Stimulated activated CD8-positive, alpha-beta memory T cell treated with anti-CD3 and anti-CD28 coated beads, Interleukin-2, amount 100 ng/mL, for 48 hours (primary cell): ENCODE measurements at places on chromosomes 1 and 21.

- no peak for DNase-seq
Measured at GRCh38 chr21:14955936-14956520, 108.8 kb downstream of the NRIP1 start.

DNA sequence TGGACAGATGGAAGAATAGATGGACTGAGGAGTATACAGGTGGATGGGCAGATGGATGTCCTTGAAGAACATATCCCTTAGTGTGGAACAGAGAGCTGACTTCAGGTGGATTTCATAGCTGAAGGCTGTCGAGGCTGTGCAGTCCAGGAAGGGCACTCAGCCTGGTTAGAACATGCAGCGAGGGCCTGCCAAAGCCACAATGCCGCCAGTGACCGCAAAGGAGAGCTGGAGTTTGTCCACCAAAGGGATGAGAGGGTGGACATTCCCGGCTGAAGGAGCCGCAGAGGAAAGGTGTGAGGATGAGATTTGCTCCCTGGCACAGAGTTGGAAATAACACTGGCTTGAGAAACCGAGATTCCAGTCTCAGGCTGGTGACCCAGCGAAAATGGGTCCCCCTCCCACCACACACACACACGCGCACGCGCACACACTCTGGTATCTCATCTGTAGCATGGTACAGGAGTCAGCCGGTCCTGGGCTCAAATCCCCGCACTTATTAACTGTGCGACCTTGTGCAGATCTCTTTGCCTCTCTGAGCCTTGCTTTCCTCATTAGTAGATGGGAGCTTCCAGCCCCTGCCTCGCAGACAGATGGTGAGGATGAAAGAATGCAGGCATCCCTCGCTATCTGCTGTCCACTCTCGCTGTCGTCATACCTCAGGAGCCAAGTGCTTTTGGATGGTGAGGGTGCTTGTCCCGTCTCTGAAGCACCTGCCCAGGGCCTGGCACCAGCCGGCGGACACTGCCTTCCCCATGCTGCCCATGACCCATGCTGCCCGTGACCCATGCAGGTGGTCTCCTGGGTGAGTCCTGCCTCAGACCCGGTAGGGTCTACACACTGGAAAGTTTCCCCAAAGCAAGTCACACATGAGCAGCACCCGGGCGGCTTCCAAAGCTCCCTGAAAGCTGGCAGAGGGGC is 26.8 kb upstream of the EFHD2 start:
- no peak for DNase-seq

DNA sequence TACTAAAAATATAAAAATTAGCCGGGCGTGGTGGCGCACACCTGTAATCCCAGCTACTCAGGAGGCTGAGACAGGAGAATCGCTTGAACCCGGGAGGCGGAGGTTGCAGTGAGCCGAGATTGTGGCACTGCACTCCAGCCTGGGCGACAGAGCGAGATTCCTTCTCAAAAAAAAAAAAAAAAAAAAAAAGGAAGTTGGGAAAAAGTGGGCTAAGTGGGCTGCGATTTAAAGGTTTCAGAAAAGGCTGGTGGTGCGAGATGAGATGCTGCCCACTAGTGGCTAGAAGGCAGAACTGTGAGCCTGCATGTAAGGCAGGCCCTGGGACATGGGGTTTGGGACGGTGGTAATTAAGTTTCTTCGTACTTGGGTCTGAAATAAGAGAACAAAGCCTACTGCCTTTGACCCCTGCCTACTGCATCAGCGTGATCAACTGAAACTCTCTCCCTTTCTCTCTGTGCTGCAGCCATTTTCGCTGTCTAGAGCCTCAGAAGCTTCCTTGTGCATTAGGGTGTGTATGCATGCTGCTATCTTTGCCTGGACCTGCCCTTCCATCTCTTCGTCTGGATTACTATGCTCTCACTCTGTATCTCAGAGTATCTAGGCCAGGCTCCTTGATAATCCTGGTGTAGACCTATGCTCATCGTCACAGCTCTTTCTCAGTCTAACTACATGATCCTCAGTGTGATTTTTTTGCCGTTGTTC is 12.4 kb downstream of the FMOD start:
- peak; percentile 34 for DNase-seq

GRCh38 chr1:183244466-183244865 is 58.4 kb downstream of the LAMC2 start:
- DNase-seq: no peak

GRCh38 chr1:165634154-165634921 is 3.3 kb downstream of the MGST3 start:
- no peak for DNase-seq

- no peak for DNase-seq
Measured at GRCh38 chr1:147723691-147724323, 36.6 kb downstream of the GJA5 start.

GRCh38 chr1:67832737-67833601 is at the start of gene GNG12:
Gene GNG12, minus strand, starts transcription at chr1:67833467. Its CDS starts 125,781 bp downstream, at chr1:67707686.
- no peak for DNase-seq

DNA sequence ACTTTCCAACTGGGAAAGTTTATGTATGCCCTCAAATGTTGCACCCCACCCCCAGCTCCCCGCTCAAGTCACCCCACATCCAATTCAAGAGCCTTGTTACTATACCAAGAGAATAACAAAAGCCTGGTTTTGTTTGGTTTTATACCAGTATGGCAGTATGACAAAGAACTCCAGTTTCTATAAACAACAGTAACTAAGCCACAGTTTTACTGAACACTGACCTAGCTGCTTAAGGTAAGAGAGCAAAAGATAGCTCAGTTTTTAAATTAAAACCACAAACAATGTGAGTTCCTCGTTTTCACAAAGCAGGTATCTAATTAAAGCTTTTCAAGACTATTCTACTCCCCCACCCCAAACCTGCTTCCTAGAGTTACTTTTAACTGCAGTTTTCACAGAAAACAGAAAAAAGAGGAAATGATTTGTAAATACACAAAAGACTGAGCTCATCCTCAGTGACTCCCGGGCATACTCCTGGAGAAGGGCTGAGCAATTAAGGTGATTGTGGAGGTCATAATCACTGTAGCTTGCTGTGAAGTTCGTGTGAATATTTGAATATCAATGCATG is 59.3 kb upstream of the LHX8 start:
- no peak for DNase-seq

GRCh38 chr1:150931773-150932172 is 5.6 kb downstream of the SETDB1 start:
- no peak for DNase-seq

GRCh38 chr1:206547104-206547503 is 39.8 kb downstream of the RASSF5 start:
- no peak for DNase-seq

GRCh38 chr1:168598892-168599291 is 22.5 kb downstream of the XCL1 start:
- no peak for DNase-seq

DNA sequence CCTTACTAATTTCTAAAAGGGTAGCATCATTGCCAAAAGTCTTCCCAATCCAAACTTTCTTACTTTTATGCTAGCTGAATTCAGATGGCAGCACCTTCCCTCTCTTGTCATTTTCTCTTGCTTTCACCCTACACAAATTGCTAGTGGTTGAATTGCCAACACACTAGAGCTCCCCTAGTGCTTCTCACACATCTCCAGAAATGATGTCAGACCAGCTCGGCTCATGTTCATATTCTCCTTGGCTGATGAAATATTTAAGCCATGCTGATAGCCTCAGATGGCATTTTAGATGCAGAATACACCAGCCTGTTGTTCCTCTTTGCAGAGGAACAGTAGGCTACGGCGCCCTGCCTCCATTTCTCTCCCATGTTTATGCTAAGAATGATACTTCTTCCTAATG is 256.9 kb downstream of the PTBP2 start:
- no peak for DNase-seq

DNA sequence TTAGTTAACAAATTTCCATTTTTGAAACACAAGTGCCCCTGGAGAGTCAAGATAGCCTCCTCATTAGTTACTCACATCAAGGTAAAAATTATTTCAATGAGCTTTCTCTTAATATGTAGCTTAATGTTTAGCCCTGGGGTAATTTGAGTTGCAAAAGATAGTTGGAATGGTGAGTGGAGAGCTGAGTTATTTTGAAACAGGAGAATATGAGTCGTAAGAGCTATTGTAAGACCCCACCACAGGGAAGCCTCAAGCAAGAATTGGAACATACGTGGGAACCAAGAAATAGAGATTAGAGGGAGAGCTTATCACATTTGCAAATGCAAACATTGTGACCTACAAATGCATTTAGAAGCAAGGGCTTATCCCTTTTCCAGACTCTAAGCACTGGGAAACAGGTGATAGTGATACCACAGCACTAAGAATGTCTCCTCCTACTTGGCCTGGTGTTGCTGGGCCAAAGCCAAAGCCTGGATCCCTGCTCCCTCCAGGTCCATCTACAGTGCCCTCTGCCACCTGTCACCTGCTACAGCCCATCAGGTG is 635.1 kb downstream of the PTPRC start:
- DNase-seq: no peak

GRCh38 chr1:1120866-1121591 is 5.1 kb upstream of the C1orf159 start:
- DNase-seq: no peak

DNA sequence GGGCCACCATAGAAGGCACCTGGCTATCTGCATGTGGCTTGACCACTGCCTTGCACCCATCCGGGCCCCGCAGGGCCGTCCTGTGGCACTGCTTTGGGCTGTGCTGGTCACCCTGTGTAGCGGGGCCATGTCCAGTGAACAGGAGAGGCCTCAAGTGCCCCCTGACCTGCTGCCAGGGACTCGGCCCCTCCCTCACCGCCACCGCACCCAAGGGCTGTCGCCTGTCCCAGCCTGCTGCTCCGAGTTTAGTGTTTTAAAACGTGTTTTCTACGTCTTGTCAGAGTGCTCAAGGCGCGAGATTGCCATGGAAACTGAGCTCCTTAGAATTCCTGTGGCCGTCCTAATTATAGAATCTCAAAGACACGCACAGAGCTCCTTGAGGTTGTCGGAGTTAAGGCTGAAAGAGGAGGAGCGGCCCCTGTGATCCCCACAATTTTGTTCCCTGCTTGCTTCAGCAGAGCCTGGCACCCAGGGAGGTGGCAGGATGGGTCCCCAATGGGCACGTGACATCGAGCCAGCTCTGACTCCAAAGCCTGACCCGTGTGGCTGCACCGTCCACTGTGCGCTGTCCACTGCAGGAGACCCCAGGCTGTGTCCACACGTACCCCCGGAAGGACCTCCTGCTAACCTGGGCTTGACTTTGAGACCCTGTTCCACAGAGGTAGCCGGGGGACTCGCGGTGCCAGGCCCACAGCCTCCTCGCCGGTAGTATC is 66.2 kb downstream of the FAAP20 start:
- DNase-seq: no peak

GRCh38 chr1:43315481-43315880 is 14.7 kb downstream of the TIE1 start:
- DNase-seq: no peak

GRCh38 chr1:185229981-185230380 is 73.0 kb downstream of the SWT1 start:
- no peak for DNase-seq

DNA sequence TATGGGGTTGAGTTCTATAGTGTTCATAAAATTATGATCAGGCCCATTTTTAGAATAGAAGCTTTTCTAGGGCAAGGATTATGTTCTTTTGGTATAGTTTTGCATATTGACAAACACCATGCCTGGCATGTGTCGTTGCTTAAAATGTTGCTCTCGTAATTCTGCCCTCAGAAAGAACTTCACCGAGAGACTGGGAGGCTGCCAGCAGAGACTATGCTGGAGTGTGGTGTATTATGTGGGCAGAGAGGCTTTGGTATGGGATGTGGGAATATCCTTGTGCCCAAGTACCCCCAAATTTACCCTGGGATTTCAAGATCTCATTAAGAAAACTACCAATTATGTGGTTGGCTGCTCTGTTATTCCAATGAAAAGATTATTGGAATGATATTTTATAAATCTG is 27.9 kb downstream of the PGM1 start:
- DNase-seq: no peak

GRCh38 chr1:59635097-59635496 is 179.7 kb upstream of the HOOK1 start:
- no peak for DNase-seq

GRCh38 chr21:42969193-42969600 is 5.2 kb upstream of the PKNOX1 start:
- DNase-seq: no peak

GRCh38 chr1:80540149-80540548 is 1260.6 kb upstream of the ADGRL2 start:
- no peak for DNase-seq

GRCh38 chr1:208007319-208007937 is 96.5 kb upstream of the CD34 start:
- no peak for DNase-seq

DNA sequence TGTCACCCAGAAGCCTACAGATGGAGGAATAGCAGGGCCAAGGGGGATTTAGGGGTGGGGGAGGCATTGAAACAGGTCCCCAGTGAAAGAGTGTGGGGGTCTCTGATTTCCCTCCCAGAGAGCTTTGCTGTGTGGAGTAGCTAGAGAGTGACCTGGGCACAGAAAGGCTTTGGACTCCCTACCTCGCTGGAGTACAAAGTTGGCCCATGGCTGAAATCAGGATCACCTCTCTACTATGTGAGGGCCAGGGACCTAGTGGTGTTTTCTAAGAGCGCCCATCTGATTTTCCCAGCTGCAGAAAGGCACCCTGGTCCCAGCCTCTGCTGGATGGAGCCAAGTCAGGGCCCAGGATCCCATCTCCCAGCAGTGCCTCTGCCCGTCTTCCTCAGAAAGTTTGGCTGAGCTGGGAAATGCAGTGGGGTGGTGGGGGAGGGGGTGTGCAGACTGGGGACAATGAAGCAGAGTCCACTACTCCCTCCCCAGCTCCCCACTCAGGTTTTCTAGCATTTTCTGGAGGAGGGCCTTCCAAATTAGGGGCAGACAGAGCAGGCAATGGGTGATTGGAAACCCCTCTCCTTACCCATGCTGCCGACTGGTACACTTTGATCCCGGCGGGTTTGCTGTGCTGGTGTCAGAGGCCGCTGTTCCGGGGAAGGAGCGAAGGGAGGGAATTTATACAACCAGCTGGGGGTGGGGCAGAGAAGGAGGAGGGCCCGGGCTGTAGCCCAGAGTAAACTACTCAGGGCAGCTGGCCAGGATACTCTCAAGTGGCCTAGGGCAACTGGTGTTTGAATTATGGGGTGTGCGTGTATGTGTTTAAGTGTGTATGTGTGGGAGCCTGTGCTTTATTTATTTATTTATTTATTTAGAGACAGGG is at the start of gene SELENBP1:
TSS of gene SELENBP1 (minus strand) at position 648 of the 877 bp plus-strand sequence. CDS start at position 584, 64 bp downstream.
- no peak for DNase-seq

- no peak for DNase-seq
Measured at GRCh38 chr1:29993950-29994349, 729.4 kb downstream of the MATN1 start.

- no peak for DNase-seq
Measured at GRCh38 chr1:23567629-23567995, 8.3 kb upstream of the ID3 start.

GRCh38 chr1:25543425-25544242 is at the start of gene LDLRAP1:
Gene LDLRAP1, plus strand, starts transcription at chr1:25543606. Its CDS starts 93 bp downstream, at chr1:25543699.
- DNase-seq: peak; percentile 57

GRCh38 chr1:199226163-199226562 is 587.3 kb downstream of the PTPRC start:
- DNase-seq: no peak

DNA sequence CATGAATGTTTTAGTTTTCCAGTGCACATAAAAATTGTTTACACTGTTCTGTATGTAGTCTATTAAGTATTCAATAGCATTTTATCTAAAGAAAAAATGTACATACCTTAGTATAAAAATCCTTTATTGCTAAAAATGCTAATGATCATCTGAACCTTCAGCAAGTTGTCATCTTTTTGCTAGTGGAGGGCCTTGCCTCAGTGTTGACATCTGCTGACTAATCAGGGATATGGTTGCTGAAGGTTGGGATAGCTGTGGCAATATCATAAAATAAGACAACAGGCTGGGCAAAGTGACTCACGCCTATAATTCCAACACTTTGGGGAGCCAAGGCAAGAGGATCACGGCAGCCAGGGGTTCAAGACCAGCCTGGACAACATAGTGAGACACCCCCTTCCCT is 9.0 kb downstream of the DYNLT5 start:
- no peak for DNase-seq
